ENCODE measurements at places on chromosomes 5 and 9. TPM values are rescaled to one million over a fixed set of nuclear protein-coding genes. Genes with fewer than 3 reads are reported as not detected.

NMUR2 gene
- not detected for total RNA-seq

GPRIN1 gene
- 113 TPM for total RNA-seq

ESM1 gene
- not detected for total RNA-seq

BHMT2 gene
- not detected for total RNA-seq

HACD4 gene
- 0.94 TPM for total RNA-seq

SCGB3A2 gene
- not detected for total RNA-seq

ALDH7A1 gene
- 64.2 TPM for total RNA-seq

HTR4 gene
- 0.31 TPM for total RNA-seq

NR4A3 gene
- total RNA-seq, result 13.5 TPM

ZNG1C gene
- total RNA-seq, result 68.9 TPM

PCDHA12 gene
- 40.4 TPM for total RNA-seq

All from parietal lobe (tissue), 2 donors.